ENCODE measurements at places on chromosomes 11 and 22. TPM values are rescaled to one million over a fixed set of nuclear protein-coding genes. Genes with fewer than 3 reads are reported as not detected.

GRCh38 chr11:2265854-2266585, 4.4 kb downstream of the ASCL2 start:
- DNase-seq: no peak

- DNase-seq: peak; percentile 53
These were observed at the start of gene CELSR1 for GRCh38 chr22:46537225-46537945. Gene CELSR1, minus strand, starts transcription at chr22:46537620. Its CDS starts 450 bp downstream, at chr22:46537170.

GRCh38 chr11:66327171-66328030, 8.8 kb downstream of the RIN1 start:
- DNase-seq: peak; percentile 60

DNA sequence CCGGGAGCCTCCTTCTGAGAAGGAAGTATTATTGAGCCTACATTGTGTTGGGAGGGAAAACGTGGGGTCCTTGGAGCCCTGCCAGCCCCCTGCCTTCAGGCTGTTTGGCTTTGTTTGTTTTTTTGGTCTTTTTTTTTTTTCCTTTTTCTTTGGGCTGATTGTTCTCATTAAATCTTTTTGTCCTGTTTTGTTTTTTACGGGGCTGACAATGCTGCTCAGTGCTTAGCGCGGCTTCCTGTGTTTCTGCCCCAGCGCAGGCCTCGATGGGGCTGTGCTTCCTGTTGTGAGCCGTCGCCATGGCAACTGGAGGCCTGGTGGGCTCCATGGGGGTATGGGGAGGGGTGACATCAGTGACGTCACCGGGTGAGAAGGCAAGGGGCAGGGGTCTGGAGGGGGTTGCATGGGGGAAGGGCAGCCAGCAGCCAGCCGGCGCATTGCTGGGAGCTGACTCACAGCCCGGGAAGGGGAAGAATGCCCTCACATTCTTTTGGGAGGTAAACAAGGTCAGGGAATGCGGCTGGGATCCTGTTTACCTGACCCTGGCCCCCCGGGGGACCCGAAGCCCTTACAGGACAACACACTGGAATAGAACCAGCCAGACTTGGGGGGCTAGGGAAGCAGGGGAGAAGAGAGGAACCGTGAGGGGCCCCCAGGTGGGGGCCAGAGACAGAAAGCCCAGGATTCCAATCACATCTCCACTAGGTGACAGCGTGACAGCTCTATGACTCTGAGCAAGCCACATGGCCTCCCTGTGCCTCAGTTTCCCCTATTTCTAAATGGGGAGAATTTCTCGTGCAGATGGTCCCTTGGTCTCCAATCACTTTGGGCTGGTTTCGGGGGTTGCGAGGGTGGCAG, 22.2 kb upstream of the CBX7 start:
- peak; percentile 89 for DNase-seq

DNA sequence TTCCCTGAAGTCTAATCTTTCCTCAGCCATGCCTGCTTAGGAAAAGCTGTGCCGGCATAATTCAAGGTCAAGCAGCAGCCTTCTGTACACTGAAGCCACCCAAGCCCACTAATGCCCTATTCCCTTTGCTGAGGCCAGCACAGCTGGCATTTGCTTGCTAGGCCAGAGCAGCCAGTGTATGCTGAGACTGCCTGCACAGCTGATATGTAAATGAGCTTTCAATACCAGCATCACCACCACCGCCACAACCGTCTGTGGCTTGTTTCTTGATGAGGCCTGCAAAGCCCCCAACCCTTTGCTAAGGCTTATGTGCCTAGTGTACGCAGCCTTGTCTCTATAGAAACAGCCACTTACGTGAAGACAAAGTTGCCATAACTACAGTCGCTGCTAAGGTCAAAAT, 56.3 kb upstream of the TNRC6B start:
- no peak for DNase-seq

- no peak for DNase-seq
These were observed 1.7 kb upstream of the CD81 start for GRCh38 chr11:2375341-2375853.

DNA sequence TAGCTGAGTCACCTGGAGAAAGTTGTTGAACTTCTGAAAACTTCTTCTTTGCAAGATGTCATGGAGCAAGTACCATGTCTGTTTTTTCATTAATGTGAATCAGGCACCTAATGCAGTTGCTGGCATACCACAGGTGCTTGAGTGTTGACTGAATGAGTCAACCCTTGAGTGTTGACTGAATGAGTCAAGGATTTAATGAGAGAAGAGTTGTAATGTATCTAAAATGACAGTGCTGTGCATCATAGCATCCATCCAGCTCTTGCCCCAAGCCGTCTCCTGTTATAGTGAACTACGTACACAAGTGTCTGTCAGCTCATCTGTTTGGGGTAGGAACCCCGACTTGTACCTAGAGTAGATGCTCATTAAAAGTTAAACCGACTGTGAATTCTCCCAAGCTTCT, 93.1 kb downstream of the CWC15 start:
- DNase-seq: peak; percentile 67

DNA sequence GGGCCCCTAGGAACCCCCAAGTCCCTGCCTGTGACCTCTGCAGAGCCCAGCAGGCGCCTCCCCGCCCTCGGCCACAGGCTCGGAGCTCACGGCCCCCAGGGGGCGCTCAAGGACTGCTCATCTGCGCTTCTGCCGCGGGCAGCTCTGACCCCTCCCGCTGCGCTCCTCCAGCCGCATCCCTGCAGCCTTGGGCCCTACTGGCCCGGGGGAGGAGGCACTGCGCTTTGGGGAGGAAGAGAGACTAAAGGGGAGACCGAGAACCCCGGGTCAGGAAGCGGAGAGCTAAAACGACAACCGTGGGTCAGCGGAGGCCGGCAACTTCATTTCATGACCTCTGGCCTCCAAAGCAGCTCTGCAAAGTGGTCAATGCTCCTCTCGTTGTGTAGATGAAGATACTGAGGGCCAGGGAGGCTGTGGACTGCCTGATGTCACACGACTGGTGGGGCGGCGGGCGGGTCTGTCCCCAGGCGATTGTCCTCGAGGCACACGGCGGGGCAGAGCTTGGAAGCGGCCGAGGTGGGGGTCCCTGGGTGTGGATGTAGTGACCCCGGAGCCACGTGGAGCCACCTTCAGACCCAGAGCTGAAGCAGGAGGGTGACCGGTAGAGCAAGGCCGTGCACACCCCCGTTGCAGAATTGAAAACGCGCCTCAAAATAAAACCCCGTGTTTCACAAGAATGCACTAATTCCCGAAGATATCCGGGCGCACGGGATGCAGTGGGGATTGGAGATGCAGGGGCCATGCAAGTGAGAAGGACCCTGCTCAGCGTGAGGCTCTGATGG, 2.7 kb upstream of the KRTAP5-6 start:
- peak; percentile 66 for DNase-seq

DNA sequence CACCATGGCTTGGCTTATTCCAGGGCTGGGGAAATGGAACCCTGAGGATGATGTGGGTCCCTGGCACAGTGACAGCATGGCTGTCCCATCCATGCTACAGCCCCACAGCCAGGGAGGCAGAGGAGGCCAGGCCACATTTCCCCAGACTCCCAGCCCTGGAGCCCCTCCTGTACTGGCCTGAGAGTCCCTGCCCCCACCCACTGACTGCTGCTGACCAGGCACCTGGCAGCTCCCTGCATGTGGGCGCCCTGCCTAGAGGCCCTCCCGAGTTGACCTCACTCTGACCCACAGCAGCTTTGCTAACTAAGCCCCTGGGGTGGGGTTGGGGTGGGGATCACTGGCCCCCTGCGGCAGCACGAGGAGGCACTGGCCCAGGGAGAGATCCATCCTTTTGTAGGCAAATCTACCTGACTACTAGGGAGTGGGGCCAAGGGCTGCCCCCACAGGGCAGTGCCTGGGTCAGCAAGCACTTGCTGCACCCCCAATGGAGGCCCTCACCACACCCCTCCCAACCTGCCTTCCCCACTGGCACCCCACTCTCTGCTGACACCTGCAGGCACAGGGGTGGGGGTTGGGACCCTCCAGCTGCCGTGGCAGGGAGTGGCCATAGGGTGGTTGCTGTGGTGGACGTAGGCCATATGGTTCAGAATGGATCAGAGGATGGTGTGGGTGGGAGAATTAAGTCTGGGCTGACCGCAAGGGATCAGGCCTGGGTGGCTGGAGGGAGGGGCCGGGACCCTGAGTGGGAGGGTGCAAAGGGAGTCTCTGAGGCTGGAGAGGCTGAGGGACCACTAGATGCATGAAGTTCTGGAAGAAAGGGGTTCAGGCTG, 17.4 kb downstream of the ARVCF start:
- DNase-seq: no peak

- peak; percentile 57 for DNase-seq
These were observed 55.6 kb downstream of the P4HA3 start for GRCh38 chr11:74255741-74256375.

- no peak for DNase-seq
These were observed 13.2 kb downstream of the VPS37C start for GRCh38 chr11:61147791-61148620.

DNA sequence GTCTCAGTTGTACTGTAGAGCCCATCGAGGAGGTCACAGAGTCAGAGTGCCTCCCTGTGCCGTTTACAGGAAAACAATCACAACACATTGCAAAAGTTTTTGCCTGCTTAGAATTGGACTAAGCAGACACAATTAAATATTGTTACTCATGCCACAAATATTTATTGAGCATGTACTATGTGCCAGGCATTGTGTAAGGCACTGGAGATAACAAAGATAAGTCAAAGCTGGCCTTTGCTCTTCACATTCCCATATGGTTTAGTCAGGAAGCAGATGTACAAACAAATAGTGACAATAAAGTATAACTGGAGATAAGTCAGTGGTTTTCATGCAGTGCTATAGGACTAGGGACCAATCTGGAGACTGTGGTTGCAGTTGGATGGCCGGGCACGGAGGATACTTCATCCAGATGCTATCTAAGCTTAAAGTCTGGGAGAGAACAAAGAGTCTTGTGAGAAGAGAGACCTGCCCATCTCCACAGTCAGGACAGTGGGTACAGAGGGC, 550.7 kb downstream of the INSC start:
- peak; percentile 43 for DNase-seq

DNA sequence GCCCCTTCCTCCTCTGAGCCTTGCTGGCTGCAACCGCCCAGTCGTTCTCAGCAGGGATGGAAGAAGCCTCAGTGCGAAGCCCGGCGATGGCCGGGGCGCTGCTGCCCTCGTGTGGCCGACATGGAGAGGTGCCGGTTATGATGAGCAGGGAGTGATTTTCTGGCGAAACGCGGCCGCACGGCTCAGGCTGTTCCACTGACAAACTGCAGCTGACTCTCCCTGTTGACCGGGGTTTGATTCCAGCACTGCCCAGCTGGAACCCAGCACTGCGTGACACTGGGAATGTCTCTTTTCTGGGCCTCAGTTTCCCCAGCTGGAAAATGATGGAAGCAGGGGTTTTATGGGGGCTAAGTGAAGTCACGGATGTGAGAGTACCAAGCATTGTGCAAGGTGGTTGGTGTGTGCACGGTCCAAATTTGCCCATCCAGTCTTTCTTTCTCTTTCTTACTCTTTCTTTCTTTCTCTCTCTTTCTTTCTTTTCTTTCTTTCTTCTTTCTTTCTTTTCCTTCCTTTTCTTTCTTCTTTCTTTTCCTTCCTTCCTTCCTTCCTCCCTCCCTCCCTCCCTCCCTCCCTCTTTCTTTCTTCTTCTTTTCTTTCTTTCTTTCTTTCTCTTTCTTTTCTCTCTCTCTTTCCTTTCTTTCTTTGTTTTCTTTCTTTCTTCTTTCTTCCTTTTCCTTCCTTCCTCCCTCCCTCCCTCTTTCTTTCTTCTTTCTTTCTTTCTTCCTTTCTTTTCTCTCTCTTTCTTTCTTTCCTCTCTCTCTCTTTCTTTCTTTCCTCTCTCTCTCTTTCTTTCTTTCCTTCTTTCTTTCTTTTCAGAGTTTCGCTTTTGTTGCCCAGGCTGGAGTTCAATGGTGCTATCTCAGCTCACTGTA, 25.8 kb upstream of the MPPED1 start:
- DNase-seq: peak; percentile 66

GRCh38 chr22:24938741-24939341, 7.7 kb downstream of the LHFPL7 start:
- DNase-seq: peak; percentile 36

DNA sequence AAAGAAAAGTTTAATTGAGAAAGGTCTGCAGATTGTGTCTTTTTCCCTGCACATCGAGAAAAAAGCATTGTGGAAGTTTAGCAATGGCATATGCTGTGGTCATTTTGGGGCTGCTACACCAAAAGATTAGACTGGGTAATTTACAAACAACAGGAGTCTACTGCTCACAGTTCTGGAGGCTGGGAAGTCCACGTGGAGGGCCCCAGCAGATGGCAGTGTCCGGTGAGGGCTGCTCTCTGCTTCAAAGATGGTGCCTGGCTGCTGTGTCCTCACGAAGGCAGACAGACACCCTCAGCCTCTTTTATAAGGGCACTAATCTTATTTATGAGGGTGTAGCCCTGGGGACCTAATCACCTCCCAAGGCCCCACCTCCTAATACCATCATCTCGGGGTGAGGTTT, 21.1 kb downstream of the PHF21B start:
- no peak for DNase-seq

DNA sequence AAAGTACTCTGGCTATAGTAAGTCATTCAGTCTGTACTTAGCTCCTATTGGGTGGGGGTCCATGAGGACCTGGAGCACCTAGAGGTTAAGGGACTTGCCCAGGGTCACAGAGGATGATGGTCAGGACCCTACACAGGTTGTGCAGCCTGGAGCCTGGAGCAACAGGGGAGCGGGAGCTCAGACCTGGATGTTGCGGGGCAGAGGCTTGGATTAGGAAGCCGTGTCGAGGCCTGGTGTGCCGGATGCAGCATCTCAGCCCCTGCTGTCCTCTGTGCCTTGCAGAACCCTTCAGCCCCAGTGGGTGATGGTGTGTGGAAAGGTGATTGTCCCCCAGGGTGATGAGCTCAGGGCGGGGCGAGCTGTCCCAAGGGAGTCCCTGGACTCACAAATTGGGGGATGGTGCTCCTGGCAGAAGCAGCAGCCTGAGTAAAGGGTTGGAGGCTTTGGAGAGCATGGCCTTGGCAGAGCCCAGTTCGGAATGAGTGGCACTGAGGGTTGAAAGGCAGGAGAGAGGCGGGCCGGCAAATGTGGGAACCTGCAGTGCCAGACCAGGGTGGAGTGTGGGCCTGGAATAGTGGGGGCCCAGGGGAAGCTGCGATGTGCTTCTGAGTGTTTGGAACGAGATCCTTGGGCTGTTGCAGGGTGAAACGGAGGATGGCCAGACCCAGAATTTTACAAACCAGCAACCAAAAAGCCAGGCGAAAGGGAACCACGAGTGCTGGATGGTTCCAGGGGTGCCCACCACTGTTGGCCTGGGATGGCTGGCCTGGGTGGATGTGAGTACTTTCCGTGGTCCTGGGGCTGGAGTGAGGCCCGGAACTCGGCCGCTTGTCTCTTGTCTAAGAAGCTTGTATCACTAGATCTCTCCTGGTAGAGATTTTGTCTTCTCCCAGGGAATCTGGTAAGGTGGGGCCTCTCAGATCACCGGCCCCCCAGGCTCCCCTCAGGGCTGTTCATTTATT, 2.9 kb downstream of the TPCN2 start:
- no peak for DNase-seq

CRYAB gene
- 0.29 TPM for total RNA-seq

TRPT1 gene
- 79.8 TPM for total RNA-seq

DGCR6L gene
- total RNA-seq: 41.8 TPM

TOP3B gene
- 12.6 TPM for total RNA-seq

CASP1 gene
- total RNA-seq: 16.6 TPM

GRM5 gene
- total RNA-seq: under 0.01 TPM

KRTAP5-5 gene
- total RNA-seq: not detected

MMP11 gene
- 55.0 TPM for total RNA-seq

OR4A16 gene
- not detected for total RNA-seq

KCNJ1 gene
- total RNA-seq: not detected

CYB5R2 gene
- total RNA-seq: 0.68 TPM

DDX25 gene
- total RNA-seq: 0.36 TPM

UPK2 gene
- total RNA-seq: not detected

FGF4 gene
- not detected for total RNA-seq

SPI1 gene
- total RNA-seq: not detected

Data from RPMI7951 (cell line).